ENCODE measurements at places on chromosomes 11 and 22. TPM values are rescaled to one million over a fixed set of nuclear protein-coding genes. Genes with fewer than 3 reads are reported as not detected.

Gene TEX54
- total RNA-seq, result not detected

Gene CEND1
- 11.3 TPM for total RNA-seq

Gene RIMBP3C
- total RNA-seq, result 1.3 TPM

Gene RGL4
- not detected for total RNA-seq

Gene CSF2RB
- 0.31 TPM for total RNA-seq

Gene C22orf42
- total RNA-seq, result not detected

Gene OR51I1
- total RNA-seq, result 2.5 TPM

Gene OR51E1
- not detected for total RNA-seq

Gene HBG2
- 464 TPM for total RNA-seq

Gene KLHDC7B
- total RNA-seq, result not detected

Gene SCN3B
- 95.2 TPM for total RNA-seq

Gene EMID1
- 45.4 TPM for total RNA-seq

Gene ELP4
- 49.8 TPM for total RNA-seq

Gene PKDREJ
- under 0.01 TPM for total RNA-seq

Gene OR52B2
- 0.63 TPM for total RNA-seq

Gene OR6A2
- 2.2 TPM for total RNA-seq

Gene PDGFD
- 13.1 TPM for total RNA-seq

Gene AMPD3
- 0.63 TPM for total RNA-seq

Gene BCR
- total RNA-seq, result 79.8 TPM

Gene MYO7A
- 1.6 TPM for total RNA-seq

Gene ABCC8
- total RNA-seq, result 34.7 TPM

Gene MICAL2
- 27.2 TPM for total RNA-seq

Gene RIMBP3B
- total RNA-seq, result 0.63 TPM

Gene NXPE2
- total RNA-seq, result 0.94 TPM

Gene GRIK4
- total RNA-seq, result 5.3 TPM

Gene TRIM49C
- not detected for total RNA-seq

Gene OR4A16
- total RNA-seq, result not detected

Gene VSTM5
- total RNA-seq, result 4.7 TPM

Gene SERHL2
- total RNA-seq, result 5.3 TPM

Gene AP5B1
- 8.8 TPM for total RNA-seq

Gene SEC14L3
- not detected for total RNA-seq

Gene OR4D11
- total RNA-seq, result not detected

Gene DDIAS
- total RNA-seq, result 2.5 TPM

Gene ELMOD1
- 127 TPM for total RNA-seq

Gene INPP5J
- 3.1 TPM for total RNA-seq

Gene KCNK4
- 5.3 TPM for total RNA-seq

Gene IGF2
- 3.1 TPM for total RNA-seq

Measured in parietal lobe (tissue), 2 donors.